ENCODE measurements at places on chromosomes 2 and 18. TPM values are rescaled to one million over a fixed set of nuclear protein-coding genes. Genes with fewer than 3 reads are reported as not detected.

DNA sequence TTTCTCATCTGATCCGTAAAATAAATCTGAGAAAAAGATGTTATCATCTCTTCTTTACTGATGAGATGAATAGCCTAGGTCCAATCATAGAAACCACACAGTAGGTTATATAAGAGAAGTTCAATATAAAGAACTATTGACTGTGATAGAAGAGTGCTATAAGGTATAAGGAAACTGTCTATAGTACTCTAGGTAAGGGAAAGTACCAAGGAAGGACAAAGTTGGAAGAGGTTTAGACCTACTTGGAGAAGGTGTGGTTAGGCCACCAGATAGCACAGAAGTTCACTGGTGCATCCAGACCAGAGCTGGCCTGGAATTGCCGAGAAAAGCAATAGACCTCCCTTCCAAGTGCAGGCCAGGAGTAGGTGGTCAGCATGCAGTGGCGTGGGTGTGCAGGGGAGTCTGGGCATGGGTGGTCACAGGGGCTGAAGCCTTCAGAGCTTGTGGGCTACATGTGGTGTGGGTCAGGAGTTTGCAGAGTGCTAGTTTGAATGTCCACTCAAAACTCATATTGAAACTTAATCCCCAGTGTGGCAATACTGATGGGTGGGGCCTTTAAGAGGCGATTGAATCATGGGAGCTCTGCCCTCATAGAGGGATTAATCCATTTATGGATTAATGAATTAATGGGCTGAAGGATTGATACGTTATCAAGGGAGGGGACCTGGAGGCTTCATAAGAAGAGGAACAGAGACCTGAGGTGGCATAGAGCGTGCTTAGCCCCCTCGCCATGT, 86.3 kb downstream of the ALPK2 start:
- H3K4me1 ChIP-seq, result peaks cover 3% of the 10 kb centered on the region
- H3K27ac ChIP-seq, result peak overlapping the region; percentile 43
- no peaks in the 10 kb centered on the region for H3K36me3 ChIP-seq

DNA sequence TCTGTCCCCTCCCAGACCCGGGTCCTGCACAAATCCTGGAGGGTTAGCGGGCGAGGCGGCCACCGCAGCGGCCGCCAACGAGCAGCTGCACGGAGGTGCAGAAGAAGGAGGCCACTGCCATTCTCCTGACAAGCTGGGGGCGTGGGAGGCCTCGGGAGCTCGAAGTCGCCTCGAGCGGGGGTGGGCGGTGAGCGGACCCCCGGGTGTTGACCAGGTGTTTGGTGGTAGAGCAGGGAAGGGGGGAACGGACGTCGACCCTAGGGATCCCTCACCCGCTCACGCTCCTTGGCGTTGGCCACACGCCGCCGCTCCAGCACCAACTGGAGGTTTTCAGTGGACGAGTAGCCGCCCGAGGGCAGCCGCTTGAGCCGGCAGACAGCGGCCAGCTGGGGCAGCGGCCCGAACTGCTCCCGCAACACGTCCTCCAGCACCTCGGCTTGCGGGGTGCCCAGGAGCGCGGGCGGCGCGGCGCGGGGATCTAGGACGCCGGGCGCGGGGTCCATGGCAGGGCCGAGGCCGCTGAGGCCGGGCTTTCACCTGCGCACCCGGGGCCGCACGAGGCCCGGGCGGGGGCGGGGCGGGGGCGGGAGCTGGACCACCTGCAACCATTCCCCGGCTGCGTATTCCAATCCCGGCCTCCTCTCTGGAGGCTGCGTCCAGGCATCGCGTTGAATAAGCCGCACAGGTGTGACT, at the start of gene FIGLA:
Gene FIGLA, minus strand, starts transcription at position 508 of the 693 bp plus-strand sequence. Its CDS starts 5 bp downstream, at position 503.
- no peaks in the 10 kb centered on the region for H3K4me1 ChIP-seq
- H3K27ac ChIP-seq, result no peak within 1 kb of the TSS
- DNase-seq, result no peak
- H3K27me3 ChIP-seq, result peaks cover 47% of the 10 kb centered on the region
- H3K4me3 ChIP-seq, result no peak within 1 kb of the TSS
- H3K36me3 ChIP-seq, result no peaks in the 10 kb centered on the region

GRCh38 chr2:149365931-149366583, 35.7 kb downstream of the LYPD6 start:
- no peak overlapping the region for H3K27ac ChIP-seq
- H3K27me3 ChIP-seq, result no peaks in the 10 kb centered on the region
- DNase-seq, result no peak
- no peaks in the 10 kb centered on the region for H3K36me3 ChIP-seq
- no peak overlapping the region for H3K4me3 ChIP-seq

The GPR45 gene
- not detected for total RNA-seq

GRCh38 chr2:42072349-42073118, 24.7 kb downstream of the PKDCC start:
- H3K4me3 ChIP-seq, result no peak overlapping the region
- H3K4me1 ChIP-seq, result peaks cover 4% of the 10 kb centered on the region
- H3K36me3 ChIP-seq, result no peaks in the 10 kb centered on the region
- no peak overlapping the region for H3K27ac ChIP-seq
- H3K27me3 ChIP-seq, result peaks cover 10% of the 10 kb centered on the region

The RBFA gene
- total RNA-seq, result 18.7 TPM

- no peak for DNase-seq
- no peak overlapping the region for H3K4me3 ChIP-seq
- H3K4me1 ChIP-seq, result no peaks in the 10 kb centered on the region
- no peaks in the 10 kb centered on the region for H3K27me3 ChIP-seq
- no peak overlapping the region for H3K27ac ChIP-seq
Observed at GRCh38 chr18:12585218-12585617, 72.7 kb downstream of the SPIRE1 start.

The CPLX4 gene
- not detected for total RNA-seq

DNA sequence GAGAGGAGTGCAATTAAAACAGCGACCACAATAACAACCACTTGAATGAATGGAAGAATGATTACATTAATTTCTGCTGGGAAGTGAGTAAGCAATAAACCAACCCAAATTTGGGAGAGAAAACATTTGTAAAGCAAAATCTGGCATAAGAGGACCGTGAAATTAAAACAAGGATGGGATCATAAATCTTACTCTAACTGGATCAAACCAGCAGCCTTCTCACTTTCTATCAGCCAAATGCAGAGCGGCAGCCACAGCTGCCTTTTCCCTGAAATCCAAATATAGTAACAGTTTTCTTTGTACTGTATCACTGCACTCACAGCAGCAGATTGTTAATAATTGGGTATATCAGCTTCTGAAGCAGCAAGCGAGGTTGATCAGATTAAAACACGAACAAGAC, 245.2 kb upstream of the REG3G start:
- DNase-seq, result no peak
- H3K4me3 ChIP-seq, result no peak overlapping the region
- no peaks in the 10 kb centered on the region for H3K27me3 ChIP-seq
- H3K27ac ChIP-seq, result no peak overlapping the region

The ALPG gene
- total RNA-seq, result 0.16 TPM

The FKBP7 gene
- 12.9 TPM for total RNA-seq

The EGR4 gene
- not detected for total RNA-seq

The MAP4K4 gene
- total RNA-seq, result 83.4 TPM

The SCN9A gene
- 15.6 TPM for total RNA-seq

DNA sequence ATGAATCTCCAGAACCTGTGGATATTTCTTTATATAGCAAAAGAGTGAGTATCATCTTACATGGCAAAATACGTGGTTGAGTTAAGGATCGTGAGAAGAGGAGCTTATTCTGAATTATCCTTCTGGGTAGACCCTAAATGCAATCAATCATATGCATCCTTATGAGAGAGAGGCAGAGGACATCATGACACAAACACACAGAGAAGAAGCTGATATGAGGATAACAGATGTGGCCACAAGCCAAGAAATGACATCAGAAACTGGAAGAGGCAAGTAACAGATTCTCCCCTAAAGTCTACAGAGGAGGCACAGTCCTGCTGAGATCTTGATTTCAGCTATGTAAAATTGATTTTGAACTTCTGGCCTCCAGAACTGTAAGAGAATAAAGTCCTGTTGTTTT, 730.2 kb upstream of the ZNF804A start:
- no peaks in the 10 kb centered on the region for H3K27me3 ChIP-seq
- no peaks in the 10 kb centered on the region for H3K4me1 ChIP-seq
- H3K36me3 ChIP-seq, result no peaks in the 10 kb centered on the region
- no peak for DNase-seq

DNA sequence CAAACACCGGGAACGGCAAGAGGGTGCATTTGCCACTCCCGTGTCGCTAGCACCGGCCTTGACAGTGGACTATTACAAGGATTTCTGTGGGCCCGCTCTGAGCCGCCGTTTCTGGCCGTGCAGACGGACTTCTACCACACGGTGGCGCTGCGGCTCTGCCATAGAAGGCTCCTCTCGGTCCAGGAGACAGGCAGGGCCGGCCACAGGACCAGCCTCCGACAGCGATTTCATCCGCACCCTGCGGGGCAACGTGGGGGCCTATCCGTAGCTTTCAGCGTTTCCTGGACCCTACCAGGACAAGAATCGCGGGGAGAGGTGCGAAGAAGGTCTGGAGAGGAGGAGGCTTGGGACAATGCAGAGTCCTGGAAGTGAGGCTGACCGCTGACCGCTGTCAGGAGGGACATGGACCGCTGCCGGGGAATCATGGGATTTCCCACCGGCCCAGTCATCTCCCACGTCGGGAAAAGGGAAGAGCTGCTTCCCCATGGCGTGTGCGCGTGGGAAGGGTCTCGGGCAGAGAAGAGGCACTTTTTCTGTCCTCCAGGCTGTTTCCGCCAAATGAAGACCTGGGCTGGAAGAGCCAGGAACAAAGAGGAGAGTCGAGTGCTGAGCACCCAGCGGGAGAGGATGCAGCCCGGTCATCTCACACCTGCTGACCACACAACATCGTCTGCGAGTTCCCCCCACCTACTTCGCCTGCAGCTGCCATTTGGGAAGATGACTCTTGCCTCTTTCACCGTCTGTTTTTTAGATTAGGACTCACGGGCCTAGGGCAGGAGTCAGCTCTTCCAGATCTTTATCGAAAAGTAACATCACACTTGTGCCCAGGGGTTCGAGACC, 35.5 kb upstream of the HAAO start:
- peak; percentile 91 for DNase-seq
- H3K4me1 ChIP-seq, result peaks cover 15% of the 10 kb centered on the region
- peaks cover 8% of the 10 kb centered on the region for H3K27me3 ChIP-seq
- H3K4me3 ChIP-seq, result no peak overlapping the region
- H3K27ac ChIP-seq, result no peak overlapping the region

- no peak for DNase-seq
- no peaks in the 10 kb centered on the region for H3K4me1 ChIP-seq
- no peak overlapping the region for H3K4me3 ChIP-seq
- no peaks in the 10 kb centered on the region for H3K27me3 ChIP-seq
Observed at GRCh38 chr2:221741496-221742211, 169.6 kb upstream of the EPHA4 start.
